DMS79 treated with DMSO at 0.1 percent for 48 hours (cell line): ENCODE measurements at places on chromosomes 6 and 20.

GRCh38 chr6:79146421-79146820 is 68.4 kb upstream of the PHIP start:
- no peak for DNase-seq

DNA sequence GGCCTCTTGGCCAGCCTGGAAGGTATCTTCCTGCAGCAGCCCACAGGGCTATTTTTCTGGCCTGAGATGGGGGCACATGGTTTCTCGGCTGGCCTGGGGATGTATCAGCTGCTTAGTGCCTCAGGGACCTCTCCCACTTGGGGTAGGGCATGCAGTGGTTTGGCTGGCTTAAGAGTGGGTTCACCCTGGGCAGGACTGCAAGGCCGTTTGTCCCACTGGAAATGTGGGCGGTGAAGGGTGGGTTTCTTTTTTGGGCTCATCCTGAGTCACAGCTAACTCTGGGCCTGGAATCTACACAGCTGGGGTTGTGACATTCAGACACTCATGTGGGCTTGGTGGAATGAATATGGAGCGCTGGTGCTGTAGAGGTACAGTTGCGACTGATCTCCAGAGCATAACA is 62.0 kb downstream of the CDH26 start:
- no peak for DNase-seq

DNA sequence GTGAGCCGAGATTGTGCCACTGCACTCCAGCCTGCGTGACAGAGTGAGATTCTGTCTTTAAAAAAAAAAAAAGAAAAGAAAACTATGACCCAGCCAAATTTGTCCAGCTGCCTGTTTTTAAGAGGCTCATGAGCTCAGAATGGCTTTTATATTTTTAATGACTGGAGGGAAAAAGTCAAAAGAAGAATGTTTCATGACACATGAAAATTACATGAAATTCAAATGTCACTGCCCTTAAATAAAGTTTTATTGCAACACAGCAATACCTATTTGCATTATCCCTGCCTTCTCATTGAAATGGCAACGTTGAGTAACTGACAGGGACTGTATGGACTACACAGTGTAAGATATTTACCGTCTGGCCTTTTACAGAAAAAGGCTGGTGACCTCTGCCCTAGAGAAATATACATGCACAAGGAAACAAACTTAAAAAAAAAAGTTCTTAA is 11.4 kb downstream of the SENP6 start:
- DNase-seq, result no peak

DNA sequence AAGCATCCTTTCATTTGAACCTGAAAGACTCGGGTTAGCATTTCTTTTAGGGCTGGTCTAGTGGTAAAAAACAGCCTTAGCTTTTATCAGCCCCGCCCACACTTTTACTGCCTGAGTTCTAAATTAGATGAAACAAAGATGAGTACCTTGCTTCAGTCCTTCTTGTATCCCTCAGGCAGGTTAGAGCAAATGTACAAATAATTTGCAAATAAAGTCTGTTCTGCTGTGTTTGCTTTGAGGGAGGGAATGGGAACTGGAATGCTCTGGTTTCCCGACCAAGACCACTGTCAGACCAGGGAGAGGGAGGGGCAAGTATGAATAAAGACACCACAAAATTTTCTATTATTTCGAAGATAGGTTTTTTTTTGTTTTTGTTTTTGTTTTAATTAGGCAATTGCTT is 85.5 kb upstream of the FLRT3 start:
- no peak for DNase-seq

DNA sequence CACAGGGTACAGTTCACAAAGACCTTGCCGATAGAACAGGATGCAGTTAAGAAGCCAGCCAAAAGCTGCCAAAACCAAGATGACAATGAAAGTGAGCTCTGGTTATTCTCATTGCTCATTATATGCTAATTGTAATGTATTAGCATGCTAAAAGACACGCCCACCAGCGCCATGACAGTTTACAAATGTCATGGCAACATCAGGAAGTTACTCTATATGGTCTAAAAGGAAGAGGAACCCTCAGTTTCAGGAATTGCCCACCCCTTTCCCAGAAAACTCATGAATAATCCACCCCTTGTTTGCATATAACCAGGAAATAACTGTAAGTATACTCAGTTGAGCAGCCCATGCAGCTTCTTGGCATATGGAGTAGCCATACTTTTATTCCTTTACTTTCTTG is 748.7 kb downstream of the QKI start:
- DNase-seq, result no peak

DNA sequence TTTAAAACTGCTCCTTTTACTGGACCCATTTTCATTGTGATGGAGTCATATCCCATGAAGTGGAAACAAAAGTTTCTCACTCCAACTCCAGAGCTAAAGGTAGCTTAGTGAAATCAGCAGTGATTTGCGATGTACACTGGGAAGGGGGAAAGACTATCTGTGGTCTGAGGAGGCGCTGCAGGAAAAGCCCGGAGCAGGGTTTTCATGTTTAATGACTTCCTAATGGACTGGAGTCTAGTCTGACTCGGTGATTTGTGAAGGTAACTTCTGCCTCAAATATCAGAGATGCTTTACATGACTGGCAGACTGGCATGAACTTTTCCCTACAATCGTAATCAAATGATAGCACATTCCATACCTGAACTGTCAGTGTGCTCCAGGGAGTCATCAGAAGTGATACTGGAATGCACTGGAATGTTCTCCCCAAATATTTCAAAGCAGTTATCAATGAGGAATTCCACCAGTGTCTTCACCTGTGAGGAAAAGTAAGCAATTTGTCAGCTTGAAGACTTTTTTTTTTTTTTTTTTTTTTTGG is 7.0 kb downstream of the TAGAP start:
- DNase-seq, result no peak

DNA sequence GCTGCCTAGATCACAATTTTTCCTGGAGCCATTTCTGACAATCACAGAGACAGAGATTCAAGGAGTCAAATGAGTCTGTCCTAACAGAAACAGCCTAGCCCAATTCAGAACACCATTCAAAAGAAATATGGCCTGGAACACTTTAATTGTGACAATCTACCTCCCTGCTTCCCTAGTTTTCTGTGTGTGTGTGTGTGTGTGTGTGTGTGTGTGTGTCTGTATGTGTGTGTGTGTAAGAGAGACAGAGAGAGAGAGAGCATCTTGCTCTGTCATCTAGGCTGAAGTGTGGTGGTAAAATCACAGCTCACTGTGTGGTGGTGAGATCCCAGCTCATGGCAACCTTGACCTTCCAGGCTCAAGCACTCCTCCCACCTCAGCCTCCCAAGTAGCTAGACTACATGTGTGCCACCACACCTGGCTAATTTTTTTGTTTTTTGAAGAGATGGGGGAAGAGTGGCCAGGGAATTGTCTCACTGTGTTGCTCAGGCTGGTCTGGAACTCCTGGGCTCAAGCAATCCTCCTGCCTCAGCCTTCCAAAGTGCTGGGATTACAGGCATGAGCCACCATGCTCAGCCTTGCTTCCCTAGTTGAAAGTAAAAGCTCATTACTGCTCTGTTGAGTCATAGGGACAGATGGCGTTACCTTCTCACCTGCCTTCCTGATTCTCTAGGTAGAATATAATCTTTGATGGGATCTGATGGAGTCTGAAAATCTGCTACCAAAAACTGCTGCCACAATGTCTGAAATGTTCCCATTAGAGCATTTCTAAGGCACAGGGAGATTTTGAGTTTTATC is 89.6 kb upstream of the BEND6 start:
- no peak for DNase-seq

DNA sequence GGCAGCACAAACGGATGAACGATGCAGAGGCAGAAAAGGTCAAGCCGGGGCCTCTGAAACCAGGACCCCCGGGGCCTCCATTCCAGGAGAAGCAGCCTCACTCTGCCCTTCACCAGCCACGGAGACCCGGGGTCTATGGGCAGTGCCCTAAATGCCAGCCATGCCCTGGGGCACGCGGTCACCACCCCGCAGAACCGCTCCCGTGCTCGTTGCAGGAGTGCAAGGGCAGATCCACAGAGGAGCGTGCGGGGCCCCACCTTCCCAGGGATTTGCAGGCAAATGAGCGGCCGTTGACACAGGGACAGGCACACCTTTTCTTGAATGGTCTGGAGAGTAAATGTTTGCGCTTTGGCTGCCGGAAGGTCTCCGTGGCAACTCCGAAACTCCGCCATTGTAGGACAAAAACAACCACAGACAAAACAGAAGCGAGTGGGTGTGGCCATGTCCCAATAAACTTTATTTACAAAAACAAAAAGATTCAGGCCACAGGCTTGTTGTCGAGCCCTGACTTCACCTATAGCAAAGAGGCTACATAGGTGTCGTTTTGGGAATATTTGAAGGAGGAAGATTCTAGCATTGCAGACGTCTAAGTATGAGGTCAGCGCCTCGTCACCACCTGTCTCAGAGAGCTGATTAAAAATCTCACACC is 163.3 kb downstream of the TAF4 start:
- no peak for DNase-seq

- no peak for DNase-seq
Measured at GRCh38 chr20:3825526-3825925, 5.2 kb downstream of the AP5S1 start.

GRCh38 chr6:149332602-149333265 is 15.2 kb downstream of the TAB2 start:
- DNase-seq, result peak; percentile 81

- DNase-seq, result no peak
Measured at GRCh38 chr6:36938536-36938935, 16.0 kb upstream of the PI16 start.

- no peak for DNase-seq
Measured at GRCh38 chr6:129519750-129520149, 190.2 kb downstream of the ARHGAP18 start.

DNA sequence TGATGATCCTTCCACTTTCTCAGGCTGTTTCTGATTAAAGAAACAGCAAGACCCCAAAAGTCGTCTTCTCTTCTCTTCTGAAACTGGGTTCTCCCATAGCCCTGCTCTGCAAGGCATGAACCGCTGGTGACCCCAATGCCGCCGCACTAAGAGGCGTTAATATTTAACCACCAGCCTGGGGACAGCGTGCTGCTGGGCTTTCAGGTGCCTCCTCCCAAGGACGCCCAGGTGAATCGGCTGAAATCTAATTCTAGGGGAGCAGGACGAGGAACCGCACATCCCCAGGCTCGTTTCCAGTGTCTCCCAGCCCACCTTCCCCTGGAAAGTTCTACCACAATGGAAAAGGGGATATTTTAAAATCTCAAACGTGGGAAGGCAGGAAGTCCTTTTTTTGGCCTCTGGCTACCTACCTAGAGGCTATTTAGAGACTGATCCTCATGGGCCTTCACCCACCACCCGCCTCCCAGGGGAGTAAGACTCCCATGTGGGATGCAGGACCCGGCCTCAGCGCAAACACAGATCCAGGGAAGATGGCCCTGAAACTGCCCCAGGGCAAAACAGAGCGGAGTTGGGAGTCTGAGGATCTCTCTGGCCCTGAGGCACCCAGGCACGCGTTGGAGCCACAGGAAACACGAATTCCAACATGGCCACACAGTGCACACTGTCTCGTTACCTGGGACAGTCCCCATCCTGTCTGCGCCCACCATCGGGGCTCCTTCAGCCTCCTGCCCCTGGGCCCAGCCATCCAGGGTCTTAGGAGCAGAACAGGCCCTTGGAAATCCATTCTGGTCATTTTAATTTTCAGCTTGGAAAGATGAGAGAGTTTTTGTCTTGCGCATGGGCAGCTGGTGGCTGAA is 56.2 kb downstream of the BMP7 start:
- DNase-seq, result no peak

DNA sequence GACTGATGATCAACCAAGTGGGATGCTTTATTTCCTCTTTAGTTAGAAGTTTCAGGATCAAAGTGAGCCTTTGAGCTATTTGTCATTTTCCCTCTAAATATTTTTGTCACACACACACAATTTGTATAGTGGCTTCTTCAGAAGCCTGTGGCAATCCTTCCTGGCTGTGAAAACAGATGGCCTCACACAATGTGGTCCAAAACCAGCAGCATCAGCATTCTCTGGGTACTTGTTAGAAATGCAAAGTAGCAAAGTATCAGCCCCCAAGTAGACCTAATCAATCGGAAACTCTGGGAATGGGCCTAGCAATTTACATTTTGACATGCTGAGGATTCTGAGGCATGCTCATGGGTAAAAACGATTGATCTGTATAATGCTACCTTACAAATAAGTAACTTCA is 115.9 kb downstream of the PAX1 start:
- no peak for DNase-seq

DNA sequence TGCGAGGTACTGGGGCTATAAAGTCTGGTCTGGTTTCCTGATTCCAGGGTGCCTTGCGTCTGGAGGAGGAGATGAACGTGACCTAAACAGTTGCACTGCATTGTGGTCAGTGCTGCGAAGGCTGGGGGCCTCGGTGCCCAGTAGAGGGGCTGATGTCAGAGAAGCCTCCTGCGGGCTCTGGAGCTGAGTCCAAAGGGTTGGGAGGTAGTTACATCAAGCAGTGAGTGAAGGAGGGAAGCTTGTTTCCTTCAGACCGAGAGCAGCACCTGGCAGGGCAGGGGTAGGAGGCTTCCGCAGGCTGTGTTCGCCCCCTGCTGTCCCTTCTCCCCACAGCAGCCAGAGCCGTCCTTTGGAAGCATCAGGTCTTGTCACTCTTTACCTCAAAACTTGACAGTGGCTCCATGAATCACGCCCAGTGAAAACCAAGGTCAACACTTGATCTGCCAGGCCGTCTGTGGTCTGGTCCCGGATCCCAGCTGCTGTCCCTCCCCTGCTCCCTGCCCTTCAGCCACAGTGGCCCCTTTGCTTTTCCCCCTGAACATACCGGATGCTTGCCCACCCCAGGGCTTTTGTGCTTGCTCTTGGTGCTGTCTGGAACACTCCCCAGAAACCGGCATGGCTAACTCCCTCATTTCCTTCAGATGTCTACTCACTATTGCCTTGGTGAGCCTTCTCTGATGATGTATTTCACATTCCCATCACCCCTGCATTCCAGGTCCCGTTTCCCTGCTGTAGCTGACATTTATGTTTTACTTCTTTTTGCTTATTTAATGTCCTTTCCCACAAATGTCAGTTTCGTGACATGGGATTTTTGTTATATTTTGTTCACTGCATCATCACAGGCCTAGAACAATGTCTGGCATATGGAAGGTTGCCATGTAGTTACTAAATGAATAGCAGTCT is 7.0 kb downstream of the DYNLRB1 start:
- DNase-seq, result no peak

DNA sequence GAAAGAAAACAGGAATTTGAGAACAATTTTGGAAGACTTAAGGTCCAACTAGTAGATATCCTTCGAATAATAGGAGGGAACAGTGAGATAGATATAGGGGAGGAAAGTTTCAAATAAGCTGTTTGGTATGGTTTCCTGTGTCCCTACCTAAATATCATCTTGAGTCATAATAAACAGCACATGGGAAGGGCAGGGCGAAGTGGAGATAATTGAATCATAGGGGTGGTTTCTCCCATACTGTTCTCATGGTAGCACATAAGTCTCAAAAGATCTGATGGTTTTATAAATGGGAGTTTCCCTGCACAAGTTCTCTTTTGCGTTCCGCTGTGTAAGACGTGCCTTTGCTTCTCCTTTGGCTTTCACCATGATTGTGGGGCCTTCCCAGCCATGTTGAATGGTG is 39.5 kb upstream of the ENPP5 start:
- no peak for DNase-seq

DNA sequence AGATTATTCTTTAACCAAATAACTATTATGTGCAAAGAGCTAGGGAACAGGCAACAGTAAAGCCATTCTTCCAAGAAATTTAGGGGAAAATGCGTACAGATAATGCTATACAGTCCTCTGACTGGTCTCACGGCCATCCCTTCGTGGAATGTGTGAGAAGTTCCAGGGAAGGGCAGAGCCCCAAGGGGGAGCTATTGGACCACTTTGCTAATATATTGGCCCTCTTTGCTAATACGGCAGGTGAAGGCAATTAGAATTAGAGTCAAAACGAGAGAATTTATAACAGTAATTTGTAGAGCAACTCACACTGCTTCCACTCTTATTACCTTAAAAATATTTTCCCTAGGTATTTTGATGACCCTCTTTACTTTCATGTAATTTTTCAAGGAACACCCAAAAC is 140.4 kb downstream of the IMPG1 start:
- no peak for DNase-seq
